ENCODE measurements at places on chromosomes 4 and X. TPM values are rescaled to one million over a fixed set of nuclear protein-coding genes. Genes with fewer than 3 reads are reported as not detected.

The XAGE2 gene
- total RNA-seq, result not detected

The HS3ST1 gene
- 0.98 TPM for total RNA-seq

The CDKL2 gene
- 0.53 TPM for total RNA-seq

The ZNF41 gene
- total RNA-seq, result 3.5 TPM

The CXCR3 gene
- 0.07 TPM for total RNA-seq

The LPAR4 gene
- not detected for total RNA-seq

The PALLD gene
- 72.4 TPM for total RNA-seq

The PROM1 gene
- total RNA-seq, result 0.58 TPM

The CT83 gene
- not detected for total RNA-seq

The P2RY4 gene
- not detected for total RNA-seq

The CXCL11 gene
- total RNA-seq, result 0.20 TPM

The BGN gene
- total RNA-seq, result not detected

The SPARCL1 gene
- total RNA-seq, result not detected

The CSN1S1 gene
- total RNA-seq, result not detected

The CENPVL3 gene
- 0.08 TPM for total RNA-seq

The C4orf54 gene
- not detected for total RNA-seq

The CXorf49B gene
- not detected for total RNA-seq

Data from A549 treated with AZD2906 at 1 μM for 4 hours (cell line).